HCT116 (cell line): ENCODE measurements at places on chromosomes 13 and 19. TPM values are rescaled to one million over a fixed set of nuclear protein-coding genes. Genes with fewer than 3 reads are reported as not detected.

Gene ZNF575
- total RNA-seq: 1.9 TPM

Gene TINCR
- 6.1 TPM for total RNA-seq

Gene RELB
- 12.9 TPM for total RNA-seq

Gene ZNF17
- 5.1 TPM for total RNA-seq

Gene ADGRE2
- total RNA-seq: 8.4 TPM

DNA sequence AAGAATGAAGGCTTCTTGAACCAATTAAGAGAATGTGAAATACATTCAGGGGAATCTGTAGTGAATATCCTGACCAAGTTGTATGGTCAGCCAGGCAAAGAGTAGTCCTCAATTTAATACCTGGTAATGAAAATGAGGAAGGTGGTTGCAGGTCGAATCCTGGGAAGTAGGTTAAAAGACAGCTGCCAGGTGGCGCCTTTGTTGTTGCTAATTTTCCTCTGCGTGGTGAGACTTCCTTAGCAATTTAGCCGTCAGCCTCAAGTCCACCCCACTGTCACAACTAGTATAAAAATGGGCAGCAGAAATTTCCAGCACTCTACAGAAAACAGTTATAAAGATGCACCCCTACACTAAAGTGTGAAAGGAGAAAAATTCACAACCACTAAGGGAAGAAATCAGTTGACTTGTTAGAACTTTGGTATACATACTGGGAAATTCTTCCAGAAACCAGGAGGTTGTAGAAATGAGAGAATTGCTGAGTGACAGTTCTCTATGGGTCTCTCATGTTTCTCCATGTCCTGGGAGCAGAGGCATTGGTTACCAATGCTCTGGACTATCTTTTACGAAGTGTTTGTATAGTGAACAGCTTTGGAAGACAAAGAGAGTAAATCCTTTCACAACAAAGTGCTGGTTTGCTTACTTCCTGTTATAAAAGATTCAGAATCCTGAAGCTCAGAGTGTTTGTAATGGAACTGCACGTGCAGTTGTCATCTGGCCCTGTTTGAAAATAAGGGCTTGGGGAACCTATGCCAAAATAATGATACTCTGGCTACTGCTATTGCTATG, 235.9 kb downstream of the NHLRC3 start:
- no peaks in the 10 kb centered on the region for H3K4me1 ChIP-seq
- H3K27ac ChIP-seq: no peak overlapping the region
- no peak for DNase-seq
- no peak overlapping the region for H3K4me3 ChIP-seq
- H3K27me3 ChIP-seq: peaks cover 21% of the 10 kb centered on the region
- H3K36me3 ChIP-seq: no peaks in the 10 kb centered on the region

GRCh38 chr19:45293682-45294081, 29.0 kb downstream of the CKM start:
- H3K4me1 ChIP-seq: peaks cover 24% of the 10 kb centered on the region
- no peak for DNase-seq
- peaks cover 4% of the 10 kb centered on the region; the same call in 1 of the 2 replicates for H3K36me3 ChIP-seq
- no peaks in the 10 kb centered on the region for H3K27me3 ChIP-seq

GRCh38 chr13:20776751-20777150, 3.0 kb upstream of the EEF1AKMT1 start:
- H3K27me3 ChIP-seq: no peaks in the 10 kb centered on the region
- H3K4me3 ChIP-seq: no peak overlapping the region
- no peaks in the 10 kb centered on the region for H3K36me3 ChIP-seq
- DNase-seq: no peak
- H3K27ac ChIP-seq: no peak overlapping the region

- H3K27ac ChIP-seq: no peak overlapping the region
- no peaks in the 10 kb centered on the region for H3K36me3 ChIP-seq
- no peak for DNase-seq
- H3K4me3 ChIP-seq: no peak overlapping the region
- no peaks in the 10 kb centered on the region; the same call in 1 of the 2 replicates for H3K27me3 ChIP-seq
Observed at GRCh38 chr19:18809149-18809868, 18.2 kb upstream of the COMP start.

DNA sequence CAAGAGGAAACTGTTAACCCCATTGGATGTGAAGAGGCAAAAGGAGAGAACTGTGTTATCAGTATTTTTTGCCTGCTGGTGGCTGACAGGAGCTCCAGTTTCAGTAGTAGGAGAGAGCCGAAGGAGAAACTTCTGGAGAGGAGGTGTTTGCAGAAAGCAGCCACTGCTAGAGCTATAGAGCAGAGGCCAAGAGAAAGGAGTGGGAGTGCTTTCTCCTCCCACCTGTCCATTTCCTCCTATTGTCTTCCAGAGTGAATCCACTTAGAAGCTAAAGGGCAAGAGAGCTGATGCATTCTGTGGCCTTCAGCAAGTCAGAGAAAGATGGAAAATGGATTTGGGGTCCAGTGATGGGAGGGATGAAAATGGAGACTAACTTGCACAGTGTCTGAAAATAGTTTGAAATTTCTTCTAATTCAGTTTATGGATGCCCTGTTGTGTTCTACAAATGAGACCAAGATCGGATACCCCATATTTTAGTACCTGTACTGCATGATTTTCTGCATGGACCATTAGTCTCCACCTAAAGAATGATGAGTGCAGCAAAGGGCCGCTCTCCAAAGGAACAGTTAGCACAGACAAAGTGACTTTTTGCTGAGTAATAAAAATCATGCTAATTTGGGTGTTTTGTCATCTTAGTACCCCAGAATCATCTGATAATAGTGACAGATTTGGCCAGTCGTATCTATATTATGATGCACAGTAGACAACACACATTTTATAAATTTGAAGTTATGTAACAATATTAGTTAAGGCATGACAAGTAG, 10.7 kb downstream of the HS6ST3 start:
- no peaks in the 10 kb centered on the region for H3K27me3 ChIP-seq
- no peak overlapping the region for H3K27ac ChIP-seq
- no peak overlapping the region for H3K4me3 ChIP-seq
- no peaks in the 10 kb centered on the region for H3K4me1 ChIP-seq
- DNase-seq: no peak
- H3K36me3 ChIP-seq: no peaks in the 10 kb centered on the region

DNA sequence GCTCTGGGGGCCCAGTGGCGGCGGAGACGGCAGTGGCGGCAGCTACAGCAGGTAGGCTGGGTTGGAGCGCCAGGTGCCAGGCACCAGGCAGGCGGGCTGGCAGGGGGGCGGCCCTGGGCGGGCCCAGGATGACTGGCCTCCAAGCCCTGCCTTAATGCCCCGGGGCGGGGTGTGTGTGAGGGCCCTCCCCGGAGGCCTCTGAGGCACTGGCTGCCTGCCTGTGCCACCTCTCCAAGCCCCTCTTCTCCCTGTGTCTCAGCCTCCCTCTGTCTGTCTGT, at the start of gene KLK11:
Gene KLK11, minus strand, starts transcription at position 63 of the 278 bp plus-strand sequence. CDS start 985 bp downstream, outside the sequence.
- H3K36me3 ChIP-seq: no peaks in the 10 kb centered on the region
- no peak within 1 kb of the TSS for H3K4me3 ChIP-seq
- no peaks in the 10 kb centered on the region for H3K27me3 ChIP-seq
- no peak within 1 kb of the TSS for H3K27ac ChIP-seq
- H3K4me1 ChIP-seq: peaks cover 12% of the 10 kb centered on the region

DNA sequence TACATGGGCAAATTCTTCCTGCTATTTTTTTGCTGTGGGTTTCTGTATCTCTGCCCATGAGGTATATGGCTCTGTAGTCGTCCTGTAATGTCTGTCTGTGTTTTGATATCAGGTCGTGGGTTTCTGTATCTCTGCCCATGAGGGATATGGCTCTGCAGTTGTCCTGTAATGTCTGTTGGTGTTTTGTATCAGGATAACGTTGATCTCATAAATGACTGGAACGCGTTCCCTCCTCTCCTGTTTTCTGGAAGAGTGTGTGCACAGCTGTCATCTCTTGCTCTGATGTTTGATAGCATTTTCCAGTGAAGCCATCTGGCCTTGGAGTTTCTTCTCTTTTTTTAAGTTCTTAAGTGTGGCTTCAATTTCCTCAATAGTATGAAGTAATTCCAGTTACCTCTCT, 57.2 kb downstream of the SOX1 start:
- H3K27ac ChIP-seq: no peak overlapping the region
- H3K36me3 ChIP-seq: no peaks in the 10 kb centered on the region
- H3K4me3 ChIP-seq: no peak overlapping the region
- H3K27me3 ChIP-seq: peaks cover 24% of the 10 kb centered on the region
- H3K4me1 ChIP-seq: no peaks in the 10 kb centered on the region

DNA sequence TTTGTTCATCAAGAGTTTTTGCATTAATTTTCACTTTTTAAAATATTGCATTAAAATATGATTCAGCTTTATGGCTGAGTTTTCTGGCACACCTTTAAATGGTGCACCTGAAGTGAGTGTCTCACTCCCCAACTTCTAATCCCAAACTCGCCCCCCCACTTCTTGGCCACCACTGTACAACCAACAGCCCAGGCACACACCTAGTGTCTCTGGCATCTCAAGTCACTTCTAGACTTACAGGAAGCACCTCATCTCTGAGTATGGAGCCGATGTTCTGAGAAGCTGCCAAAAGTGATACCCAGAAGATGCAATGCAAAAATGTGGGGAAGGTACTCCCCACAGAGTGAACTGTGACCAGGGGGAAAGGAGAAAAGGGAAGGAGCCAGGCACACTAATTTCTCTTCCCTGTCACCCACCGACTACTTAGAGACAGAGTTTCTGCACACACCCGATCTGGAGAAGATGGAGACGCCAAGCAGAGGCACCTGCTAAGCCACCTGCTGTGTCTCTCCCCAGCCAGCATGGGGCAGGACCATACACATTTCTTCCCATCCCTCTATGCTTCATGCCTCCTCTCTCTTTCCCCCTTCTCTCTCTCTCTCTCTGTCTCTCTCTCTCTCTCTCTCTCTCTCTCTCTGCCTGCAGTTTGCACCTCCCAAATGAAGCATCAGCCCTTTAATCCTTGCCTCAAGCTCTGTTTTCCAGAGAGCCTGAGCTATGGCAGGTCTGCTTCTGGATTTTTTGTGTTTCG, 155.3 kb upstream of the ZNF507 start:
- no peak for DNase-seq
- H3K4me1 ChIP-seq: no peaks in the 10 kb centered on the region
- H3K27me3 ChIP-seq: no peaks in the 10 kb centered on the region
- H3K4me3 ChIP-seq: no peak overlapping the region
- H3K27ac ChIP-seq: no peak overlapping the region
- no peaks in the 10 kb centered on the region for H3K36me3 ChIP-seq

DNA sequence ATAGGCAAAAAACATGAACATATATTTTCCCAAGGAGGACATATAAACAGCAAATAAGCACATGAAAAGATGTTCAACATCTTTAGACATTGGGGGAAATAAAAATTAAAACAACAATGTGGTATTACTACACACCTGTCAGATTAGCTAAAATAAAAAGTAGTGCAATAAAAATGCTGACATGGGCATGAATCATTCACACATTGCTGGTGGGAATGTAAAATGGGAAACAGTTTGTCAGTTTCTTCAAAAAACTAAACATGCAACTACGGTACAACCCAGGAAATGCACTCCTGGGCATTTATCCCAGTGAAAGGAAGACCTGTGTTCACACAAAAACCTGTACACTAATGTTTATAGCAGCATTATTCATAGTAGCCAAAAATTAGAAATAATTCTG, 5.3 kb upstream of the SUCLA2 start:
- no peaks in the 10 kb centered on the region for H3K36me3 ChIP-seq
- no peaks in the 10 kb centered on the region for H3K27me3 ChIP-seq

GRCh38 chr19:36258028-36258875, 43.3 kb downstream of the ZNF146 start:
- H3K27ac ChIP-seq: no peak overlapping the region
- no peak overlapping the region for H3K4me3 ChIP-seq
- no peaks in the 10 kb centered on the region for H3K27me3 ChIP-seq
- no peaks in the 10 kb centered on the region for H3K4me1 ChIP-seq

DNA sequence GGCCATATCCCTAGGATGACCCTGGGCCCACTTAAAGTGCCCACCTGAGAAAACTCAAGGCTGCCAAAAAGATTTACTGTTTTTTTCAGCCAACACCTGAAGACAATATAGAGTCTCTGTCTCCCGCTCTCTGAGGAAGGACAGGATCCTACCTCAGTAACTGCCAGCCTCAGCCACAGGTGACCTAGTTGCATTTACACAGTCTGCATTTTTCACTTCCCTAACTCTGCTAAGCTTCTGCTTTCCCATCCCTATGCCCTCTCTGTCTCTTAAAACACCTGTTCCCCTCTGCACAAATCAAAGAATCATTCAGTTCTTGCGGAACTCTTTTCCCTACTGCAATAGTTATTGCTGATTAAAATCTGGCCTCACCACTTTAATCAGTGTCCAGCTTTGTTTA, 609.5 kb downstream of the UQCRFS1 start:
- no peaks in the 10 kb centered on the region for H3K27me3 ChIP-seq
- no peak overlapping the region for H3K4me3 ChIP-seq
- no peak for DNase-seq
- no peaks in the 10 kb centered on the region for H3K4me1 ChIP-seq
- no peak overlapping the region for H3K27ac ChIP-seq
- H3K36me3 ChIP-seq: no peaks in the 10 kb centered on the region

DNA sequence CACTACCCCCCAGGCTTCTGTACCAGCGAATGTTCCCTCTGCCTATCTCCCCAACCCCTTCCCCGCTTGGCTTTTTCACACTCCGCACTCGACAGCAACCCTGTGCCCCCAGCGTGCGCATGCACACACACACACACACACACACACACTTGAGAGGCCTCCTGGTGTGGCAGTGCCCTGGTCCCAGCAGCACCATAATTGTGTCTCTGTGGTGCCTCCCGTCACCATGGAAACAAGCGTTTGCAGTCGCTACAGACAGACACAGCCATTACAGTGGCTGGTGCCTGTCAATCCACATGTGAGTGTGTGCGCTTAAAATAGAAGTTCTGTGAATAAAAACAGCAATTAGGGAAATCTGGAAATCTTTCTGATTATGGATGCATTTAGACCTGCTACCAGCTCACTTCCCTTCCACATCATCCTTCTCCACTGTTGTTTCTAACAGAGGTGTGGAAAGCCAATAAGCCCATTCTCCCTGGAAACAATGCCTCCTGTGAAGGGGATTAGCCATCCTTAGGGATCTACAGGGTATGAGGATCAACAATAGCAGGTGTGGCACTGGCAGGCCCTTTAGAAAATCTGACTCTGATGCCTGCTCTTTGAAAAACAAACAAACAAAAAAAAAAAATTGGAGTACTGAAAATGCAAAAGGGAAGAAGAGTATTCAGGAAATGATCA, 146.3 kb downstream of the DCLK1 start:
- no peak overlapping the region for H3K4me3 ChIP-seq
- H3K27me3 ChIP-seq: no peaks in the 10 kb centered on the region
- H3K27ac ChIP-seq: no peak overlapping the region
- no peak for DNase-seq
- no peaks in the 10 kb centered on the region for H3K4me1 ChIP-seq

GRCh38 chr13:112699322-112699918, 9.6 kb downstream of the ATP11A start:
- H3K4me3 ChIP-seq: no peak overlapping the region
- no peak for DNase-seq
- H3K27me3 ChIP-seq: no peaks in the 10 kb centered on the region
- no peak overlapping the region for H3K27ac ChIP-seq

GRCh38 chr13:69683921-69684686, 423.5 kb upstream of the ATXN8OS start:
- H3K27me3 ChIP-seq: no peaks in the 10 kb centered on the region
- H3K4me1 ChIP-seq: no peaks in the 10 kb centered on the region
- no peak overlapping the region for H3K27ac ChIP-seq
- H3K36me3 ChIP-seq: no peaks in the 10 kb centered on the region

- no peak for DNase-seq
- no peaks in the 10 kb centered on the region for H3K36me3 ChIP-seq
- H3K4me3 ChIP-seq: no peak overlapping the region
- H3K27me3 ChIP-seq: peaks cover 3% of the 10 kb centered on the region; the same call in 1 of the 2 replicates
- no peaks in the 10 kb centered on the region for H3K4me1 ChIP-seq
Observed at GRCh38 chr13:78845656-78846365, 186.9 kb upstream of the OBI1 start.

GRCh38 chr13:67221630-67222226, 8.4 kb downstream of the PCDH9 start:
- peaks cover 3% of the 10 kb centered on the region; the same call in 1 of the 2 replicates for H3K4me1 ChIP-seq
- H3K27ac ChIP-seq: no peak overlapping the region
- H3K36me3 ChIP-seq: no peaks in the 10 kb centered on the region
- no peak overlapping the region for H3K4me3 ChIP-seq
- no peaks in the 10 kb centered on the region for H3K27me3 ChIP-seq
